NCI-H1417 (cell line): ENCODE measurements at places on chromosomes 11 and 22.

DNA sequence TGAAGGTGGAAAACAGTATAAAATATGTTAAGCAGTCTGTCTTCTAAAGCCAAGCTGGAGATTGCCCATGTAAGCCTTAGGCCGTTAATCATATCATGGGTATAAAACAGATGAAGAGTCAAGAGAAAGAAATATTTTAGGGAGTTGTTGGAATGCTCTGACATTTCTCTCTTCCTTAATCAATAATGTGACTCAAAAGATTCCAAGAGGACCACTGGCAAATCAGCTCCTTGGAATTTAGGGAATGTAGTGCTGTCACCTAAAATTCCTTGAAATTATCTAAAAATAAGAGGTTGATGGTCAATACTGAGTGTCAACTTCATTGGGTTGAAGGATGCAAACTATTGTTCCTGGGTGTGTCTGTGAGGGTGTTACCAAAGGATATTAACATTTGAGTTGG, 525.9 kb downstream of the KCNA4 start:
- no peak for DNase-seq

DNA sequence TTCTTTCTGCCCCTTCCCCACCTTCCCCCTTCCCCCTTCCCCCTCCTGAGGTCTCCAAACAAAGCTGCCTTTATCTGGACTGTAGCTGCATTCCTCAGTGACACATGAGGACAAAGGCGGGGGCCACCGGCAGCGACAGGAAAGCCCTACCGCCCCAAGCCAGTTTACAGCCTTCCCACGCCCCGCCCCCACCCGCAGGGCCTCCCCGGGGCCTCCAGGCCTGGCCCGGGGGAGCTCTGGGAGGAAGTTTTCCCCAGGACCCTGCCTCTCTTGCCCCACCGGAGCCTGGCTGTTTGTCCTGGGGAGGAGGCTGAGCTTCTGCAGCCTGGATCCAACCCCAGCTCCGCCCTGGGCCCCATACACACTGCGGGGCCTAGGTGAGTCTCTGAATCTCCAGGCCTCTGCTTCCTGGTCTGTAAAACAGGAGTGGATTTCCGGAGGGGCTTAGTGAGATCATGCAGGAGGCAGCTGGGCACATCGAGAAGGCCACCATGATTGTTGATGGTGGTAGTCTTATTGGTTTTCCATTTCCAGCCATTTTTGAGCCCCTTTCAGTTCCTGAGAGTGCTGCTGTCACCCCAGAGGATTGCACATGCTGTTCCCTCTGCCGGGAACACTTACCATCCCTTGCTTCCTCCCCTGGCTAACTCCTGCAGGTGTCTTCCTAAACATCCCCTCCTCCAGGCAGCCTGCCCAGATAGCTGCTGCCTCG, 130.7 kb downstream of the MN1 start:
- no peak for DNase-seq

- DNase-seq, result no peak
These were observed 117.5 kb downstream of the SPATA19 start for GRCh38 chr11:133727774-133728173.

- no peak for DNase-seq
These were observed 238.7 kb upstream of the PLET1 start for GRCh38 chr11:112499153-112499880.

DNA sequence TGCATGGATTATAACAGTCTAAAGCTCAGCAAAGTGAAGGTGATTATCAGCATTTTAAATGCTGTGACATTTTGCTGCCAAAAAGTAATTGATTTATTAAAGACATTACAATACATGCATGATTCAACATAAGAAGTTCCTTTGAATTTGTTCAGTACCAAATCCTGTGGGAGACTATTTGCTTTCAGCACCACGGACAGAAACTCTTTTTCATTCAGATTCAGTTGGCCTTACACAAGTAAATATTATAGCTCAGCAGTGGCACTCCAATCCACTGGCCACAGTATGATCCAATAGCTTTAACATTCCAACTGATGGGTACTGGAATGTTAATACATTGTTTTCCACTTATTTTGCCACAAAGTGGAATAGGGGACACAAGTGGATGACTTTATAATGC, 806.7 kb downstream of the NTM start:
- no peak for DNase-seq

DNA sequence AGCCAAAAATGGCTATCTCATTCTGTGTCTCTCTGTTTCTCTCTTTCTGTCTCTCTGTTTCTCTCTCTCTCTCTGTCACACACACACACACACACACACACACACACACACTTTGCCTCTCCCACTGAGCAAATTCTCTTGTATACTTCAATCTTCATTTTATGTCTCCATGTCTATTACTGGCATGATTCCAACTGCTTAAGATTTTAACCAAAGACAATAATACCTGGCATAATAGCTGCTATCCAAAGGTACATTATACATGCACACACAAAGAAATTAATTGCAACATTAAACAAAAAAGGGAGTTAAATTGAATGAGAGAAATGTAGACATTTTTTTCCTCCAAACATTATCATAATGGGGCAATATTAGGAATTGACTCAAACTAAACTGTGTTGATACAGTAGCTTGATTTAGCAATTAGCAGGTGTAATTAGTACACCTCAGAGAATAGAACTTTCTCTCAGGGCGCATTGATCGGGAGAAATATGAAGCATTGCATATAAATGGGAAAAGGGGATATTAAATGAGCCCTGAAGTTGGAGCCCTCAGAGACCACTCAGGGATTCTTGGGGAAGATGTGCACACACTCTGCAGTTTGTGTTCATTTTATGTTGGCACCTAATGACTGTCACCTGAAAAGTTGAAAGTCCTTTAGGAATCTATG, 17.4 kb upstream of the SLC1A2 start:
- DNase-seq, result peak; percentile 32

DNA sequence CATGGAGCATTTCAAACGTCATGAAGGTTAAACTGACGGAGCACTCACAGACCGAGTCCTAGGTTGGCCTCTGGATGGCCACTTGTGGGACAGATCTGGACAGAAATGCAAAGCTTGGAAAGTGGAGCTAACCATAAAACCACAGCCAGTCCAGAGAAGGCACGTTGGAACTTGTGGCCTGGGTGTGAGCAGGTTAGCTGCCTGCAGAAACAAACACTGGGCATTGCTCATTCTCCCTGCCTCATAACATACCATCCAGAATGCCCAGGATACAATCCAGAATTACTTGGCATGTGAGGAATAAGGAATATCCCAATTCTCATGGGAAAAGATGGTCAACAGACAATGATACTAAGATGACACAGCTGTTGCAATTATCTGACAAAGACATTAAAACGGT, 1005.0 kb downstream of the TBC1D22A start:
- DNase-seq, result no peak

DNA sequence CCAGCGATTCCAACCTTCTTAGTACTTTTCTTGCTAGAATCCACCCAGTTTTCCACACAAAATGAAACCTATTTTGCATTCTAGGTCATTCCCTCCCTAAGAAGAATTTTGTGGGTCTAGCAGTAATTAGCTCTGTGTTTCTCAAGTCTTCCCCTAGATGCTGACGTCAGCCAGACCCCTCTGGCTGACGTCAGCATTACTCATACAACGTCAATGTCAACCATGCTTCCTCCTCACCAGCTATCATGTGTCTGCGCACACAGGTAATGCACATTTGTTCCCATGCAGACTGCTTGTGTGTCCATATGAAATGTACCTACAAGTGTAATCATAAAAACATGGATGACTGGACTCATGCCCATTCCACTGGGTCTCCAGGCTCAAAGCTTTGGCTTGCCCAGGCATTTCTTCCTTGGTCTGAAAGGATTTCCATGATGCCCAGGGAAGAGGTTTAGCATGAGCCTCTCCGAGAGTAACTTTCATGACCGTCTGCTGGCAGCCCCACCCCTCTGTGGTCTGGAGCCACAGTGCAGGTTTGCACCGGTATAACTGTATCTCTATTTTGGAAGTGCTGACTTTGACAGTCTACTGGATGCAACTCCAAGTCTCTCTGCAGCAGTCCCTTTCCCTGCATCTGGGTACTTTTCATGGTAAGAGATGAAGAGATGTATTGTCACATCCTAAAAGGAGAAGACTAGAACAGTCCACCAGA, 58.6 kb downstream of the DSCAML1 start:
- no peak for DNase-seq

DNA sequence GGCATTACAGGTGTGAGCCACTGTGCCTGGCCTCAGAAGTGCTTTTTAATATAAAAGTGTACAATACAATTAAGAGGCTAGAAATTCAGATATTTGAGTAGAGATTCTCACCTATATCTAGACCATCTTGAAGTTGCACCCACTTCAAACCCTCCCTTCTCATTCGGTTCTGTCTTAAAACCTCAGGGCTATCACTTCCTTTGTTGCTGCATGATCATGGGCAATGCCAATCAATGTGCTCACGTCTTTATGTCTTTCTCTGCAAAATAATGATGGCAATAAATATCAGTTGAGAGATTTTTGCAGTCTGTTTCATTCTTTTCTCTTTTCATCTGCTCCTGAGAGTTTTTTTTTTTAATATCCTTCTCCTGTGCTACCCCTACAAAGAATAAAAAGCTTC, 9.3 kb upstream of the NUP160 start:
- no peak for DNase-seq

DNA sequence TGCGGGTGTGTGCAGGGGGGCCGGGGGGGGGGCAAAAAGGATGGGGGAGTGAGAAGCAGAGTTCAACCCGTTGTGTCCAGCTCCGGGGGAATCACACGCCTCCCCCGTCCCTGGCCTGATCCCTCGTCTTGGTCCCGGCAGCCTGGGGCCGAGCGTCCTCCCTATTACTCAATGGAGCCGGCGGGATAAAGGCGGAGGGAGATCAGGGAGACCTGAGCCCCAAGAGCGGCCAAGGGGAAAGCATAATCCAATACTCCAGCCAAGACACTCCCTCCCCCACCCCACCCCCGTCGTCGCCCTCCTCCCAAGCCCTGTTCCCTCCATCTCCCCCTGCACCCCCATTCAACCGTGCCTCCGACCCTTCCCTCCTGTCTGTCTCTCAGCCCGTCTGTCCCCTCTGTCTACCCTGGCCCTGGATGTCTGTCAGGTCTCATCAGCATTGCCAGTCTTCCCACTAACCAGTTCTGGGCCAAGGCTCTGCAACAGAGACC, 2.6 kb downstream of the PHOX2A start:
- no peak for DNase-seq

- no peak for DNase-seq
These were observed 7.8 kb downstream of the KIRREL3 start for GRCh38 chr11:126992804-126993111.

GRCh38 chr22:20420157-20420842, 17.3 kb downstream of the SCARF2 start:
- no peak for DNase-seq

DNA sequence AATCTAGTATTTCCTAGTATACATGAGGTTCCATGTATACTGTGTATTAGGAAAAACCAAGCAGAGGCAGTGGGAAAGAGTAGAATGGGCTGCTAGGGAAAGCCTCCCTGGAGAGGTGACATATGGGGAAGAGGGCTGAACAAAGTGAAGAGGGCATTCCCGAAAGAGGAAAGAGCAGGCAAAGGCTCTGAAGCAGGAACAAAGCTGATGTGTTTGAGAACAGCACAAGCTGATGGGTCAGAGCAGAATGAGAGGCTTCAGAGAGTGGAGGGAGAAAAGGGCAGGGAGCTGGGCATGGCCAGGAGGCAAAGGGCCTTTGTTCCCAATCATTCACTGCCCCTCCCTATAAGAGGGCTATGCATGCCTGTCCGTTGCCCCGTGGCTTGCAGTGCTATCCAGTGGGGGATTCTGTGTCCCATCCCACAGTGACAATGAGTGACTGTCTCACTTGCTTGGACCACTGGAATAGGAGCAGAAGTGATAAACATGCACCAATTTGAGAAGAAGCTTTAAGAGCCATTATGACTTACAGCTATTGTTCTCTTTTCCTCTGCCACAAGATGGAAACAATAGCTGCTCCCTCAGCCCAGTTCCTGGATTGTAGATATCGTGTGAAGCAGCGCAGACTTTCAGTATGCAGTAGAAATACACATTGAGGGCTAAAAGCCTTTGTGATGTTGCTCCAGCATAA, 39.6 kb downstream of the GALNT18 start:
- DNase-seq, result no peak

- no peak for DNase-seq
These were observed 41.0 kb downstream of the PAMR1 start for GRCh38 chr11:35484435-35484834.

DNA sequence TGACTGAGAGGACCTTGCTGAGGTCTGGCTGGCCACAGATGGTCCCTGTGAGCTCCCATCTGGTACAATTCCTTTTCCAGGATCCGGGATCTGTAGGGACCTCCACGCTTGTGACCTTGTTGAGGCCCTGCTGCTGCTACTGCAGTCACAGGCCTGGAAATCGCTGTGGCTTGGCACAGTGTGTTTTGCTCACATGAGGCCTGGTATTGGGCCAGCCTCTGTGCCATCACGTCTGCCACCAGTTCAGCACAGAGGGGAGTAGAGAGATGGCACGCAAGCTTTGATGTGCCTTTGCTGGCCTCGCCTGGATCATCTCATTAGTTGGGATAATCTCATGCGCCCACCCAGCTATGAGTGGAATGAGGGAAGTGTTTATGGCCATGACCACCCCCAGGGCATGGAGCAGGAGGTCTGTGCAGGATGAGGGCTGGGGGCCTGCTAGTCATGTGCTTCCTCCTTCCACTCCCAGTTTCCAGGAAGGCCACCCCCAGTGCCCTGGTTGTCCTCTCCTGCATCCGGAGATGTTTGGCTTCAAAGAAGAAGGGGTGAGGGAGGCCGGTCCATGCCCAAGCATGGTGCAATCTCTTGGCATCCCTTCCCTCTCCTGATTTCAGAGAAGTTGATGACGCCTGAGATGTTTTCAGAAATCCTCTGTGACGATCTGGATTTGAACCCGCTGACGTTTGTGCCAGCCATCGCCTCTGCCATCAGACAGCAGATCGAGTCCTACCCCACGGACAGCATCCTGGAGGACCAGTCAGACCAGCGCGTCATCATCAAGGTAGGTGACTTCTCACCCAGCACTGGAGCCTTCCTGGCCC, 22.4 kb downstream of the DERL3 start:
- DNase-seq, result no peak
